ENCODE measurements at places on chromosomes 7 and 10.

DNA sequence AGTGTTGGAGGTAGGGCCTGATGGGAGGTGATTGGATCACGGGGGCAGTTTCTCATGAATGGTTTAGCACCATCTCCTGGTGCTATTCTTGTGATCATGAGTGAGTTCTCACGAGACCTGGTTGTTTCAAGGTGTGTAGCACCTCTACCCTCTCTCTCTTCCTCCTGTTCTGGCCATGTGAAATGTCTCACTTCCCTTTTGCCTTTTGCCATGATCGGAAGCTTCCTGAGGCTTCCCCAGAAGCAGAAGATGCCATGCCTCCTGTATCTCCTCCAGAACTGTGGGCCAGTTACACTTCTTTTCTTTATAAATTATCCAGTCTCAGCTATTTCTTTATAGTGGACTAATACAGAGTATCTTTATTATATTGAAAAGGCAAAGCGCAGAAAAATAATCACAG is 90.1 kb downstream of the FAM171A1 start:
- DNase-seq = no peak

DNA sequence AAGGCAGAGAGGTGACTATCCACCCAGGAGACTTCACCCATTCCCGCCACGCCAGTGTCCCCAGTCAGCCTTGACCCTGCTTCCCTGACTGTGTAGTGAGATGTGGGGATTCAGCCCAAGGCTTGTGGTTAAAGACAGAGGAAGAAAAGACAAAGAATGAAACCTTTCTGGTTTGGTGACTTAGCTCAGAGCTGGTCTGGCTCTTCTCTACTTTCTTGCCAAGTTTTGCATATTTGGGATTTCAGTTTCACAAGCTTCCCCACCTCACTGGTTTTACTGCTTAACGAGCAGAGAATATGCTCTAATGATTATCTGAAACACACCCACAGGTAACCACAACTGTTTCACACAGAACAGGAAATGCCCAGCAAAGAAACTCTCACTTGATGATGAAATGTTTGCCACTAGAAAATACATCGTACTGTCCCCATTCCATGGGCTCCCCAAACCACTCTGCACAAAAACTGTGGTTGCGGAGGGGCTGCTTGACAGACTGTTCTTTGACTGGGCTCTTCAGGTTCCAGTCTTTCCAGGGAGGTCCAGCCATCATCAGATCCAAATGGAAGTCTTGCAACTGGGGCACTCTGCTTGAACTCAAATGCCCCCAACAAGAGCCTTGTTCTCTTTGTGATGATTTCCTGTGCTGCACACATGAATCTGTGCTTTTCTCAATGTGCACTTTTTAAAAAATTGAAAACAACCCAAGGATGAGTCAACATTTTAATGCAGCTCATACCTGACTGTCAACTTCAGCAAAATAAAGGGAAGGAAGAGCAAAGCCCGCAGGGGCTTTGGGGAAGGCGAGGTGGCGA is 95.5 kb downstream of the CTBP2 start:
- no peak for DNase-seq

DNA sequence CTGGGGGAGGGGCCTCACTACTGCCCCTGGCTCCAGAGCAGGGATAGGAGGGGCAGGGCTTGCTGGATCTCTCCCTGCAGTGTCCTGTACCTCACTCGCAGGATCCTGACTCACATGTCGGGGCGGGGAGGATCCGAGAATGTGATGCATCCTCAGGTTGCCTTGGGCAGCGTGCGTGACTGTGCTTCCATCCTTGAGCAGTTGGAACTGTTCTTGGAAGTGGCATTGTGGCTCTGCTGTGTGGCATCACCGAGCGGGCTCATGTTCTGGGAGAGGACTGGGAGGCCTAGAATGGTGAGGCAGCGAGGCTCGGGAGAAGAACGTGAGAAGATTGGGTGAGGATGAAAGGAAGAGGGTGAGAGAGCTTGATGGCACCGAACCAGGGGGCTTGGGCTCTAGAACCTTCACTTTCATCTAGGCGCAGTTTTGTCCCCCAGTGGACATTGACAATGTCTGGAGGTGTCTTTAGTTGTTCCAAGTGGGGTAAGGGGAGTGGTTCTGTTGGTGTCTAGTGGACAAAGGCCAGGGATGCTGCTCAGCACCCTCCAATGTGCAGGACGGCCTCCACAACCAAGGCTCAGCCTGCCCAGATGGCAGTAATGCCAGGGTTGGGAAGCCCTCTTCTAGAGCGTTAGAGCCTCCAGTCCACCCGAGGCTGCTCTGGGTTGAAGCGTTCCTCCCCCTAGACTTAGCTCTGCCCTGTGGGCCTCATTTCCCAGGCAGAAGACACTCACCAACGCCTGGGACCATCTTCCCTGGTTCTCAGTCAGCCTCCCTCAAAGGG is 8.4 kb downstream of the RARRES2 start:
- DNase-seq = no peak

GRCh38 chr7:50310956-50311355 is 6.4 kb downstream of the IKZF1 start:
- DNase-seq = no peak

DNA sequence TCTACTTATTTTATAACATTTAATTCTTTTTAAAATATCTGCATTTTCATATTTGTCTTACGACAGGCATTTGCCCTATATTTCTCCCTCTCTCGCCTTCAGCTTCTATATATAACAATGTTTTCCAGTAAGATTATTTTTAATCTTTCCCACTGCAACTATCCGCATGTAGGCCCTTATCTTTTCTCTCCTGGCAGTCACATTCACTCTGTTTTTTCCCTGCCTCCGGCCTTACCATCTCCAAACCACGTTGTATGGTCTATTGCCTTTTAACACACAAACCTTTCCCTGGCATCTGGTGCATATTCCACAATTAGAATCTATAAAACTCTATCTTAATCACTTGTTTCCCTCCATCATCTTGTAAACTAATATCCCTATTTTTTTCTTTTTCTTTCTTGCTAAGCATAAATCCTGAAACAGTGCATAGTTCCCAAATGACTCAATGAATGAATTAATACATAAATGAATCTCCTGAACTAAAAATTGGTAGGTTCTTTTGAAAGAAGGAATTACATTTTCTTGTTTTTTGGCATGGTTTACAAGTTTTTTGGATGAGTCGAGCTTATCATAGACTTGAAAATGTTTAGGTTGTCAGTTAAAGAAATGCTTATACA is 173.2 kb downstream of the SEMA3A start:
- DNase-seq = no peak

DNA sequence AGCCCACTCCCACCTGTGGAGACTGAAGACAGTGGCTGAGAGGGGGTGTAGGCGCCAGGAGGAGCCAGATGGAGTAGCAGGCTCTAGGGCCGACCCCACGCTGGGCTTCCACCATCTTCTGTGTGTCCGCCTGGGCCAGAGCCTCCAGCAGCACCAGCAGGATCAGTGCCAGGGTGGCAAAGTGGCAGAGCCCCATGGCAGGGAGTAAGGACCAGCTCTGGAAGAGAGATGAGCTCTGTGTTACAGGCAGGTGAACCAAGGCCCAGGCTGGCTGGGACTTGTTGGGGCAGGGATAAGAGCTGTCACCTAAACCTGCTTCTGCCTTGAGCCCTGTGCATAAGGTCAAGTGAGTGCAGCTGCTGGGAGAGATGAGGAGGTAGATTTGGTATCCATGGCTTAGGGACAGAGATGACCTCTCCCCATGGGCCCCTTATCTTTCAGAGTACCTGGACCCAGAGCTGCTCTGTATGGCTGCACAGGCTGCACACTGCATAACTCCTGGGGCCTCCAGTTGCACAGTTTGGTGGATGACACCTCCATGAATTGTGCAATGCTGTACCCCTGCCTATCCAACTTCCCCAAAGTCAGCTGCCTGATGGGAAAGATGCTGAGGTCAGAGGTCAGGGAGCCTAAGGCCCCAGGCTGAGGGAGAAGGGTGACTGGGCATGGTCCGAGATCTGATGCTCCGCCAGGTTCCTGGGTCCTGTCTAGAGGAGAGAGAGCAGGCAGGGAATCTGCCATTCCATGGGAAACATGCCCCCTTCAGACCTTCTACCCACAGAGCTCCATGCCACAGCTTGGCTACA is 7.4 kb upstream of the SAMD8 start:
- DNase-seq = no peak

DNA sequence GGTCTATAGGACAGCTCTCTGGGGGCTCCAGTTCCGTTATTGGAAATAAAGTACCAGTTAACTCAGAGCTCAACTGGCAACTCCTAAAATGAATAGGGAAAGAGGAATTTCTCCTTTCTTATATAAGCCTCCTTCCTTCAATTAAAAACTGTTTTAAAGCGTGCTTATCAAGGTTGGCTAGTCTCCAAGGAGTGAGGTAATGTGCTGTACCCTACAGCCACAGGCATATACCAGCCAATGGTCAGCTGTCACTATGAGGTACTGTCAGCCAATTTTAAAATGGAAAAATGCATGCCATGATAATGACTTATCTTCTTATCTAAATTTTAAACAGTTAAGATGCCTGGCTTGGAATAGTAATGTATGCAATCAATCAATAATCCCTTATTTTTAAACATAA is 76.2 kb downstream of the PLCE1 start:
- DNase-seq = no peak

- DNase-seq = no peak
Measured at GRCh38 chr10:17756557-17757217, 4.7 kb downstream of the TMEM236 start.

GRCh38 chr7:12031638-12032037 is 179.5 kb upstream of the TMEM106B start:
- DNase-seq = no peak

DNA sequence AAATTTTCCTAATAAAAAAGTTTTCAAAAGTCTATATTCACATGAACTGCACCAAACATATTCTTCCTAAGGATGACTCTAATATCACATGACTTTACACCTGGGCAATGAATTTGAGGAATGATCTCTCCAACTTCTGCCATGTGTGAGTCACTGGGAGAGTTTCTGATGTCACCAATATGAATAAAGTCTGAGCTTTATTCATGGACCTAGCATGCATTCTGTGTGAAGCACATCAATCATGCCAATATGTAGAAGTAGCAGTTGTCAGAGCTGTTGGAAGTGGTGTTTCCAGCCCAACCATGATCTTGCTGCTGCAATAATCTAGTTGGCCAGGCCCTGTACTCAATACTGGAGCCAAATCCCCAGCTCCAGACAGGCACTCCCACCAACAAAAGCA is 91.7 kb upstream of the IFRD1 start:
- no peak for DNase-seq

GRCh38 chr10:2610946-2611345 is 456.4 kb upstream of the PFKP start:
- DNase-seq = no peak

GRCh38 chr7:131525820-131526219 is 30.6 kb downstream of the PODXL start:
- no peak for DNase-seq

DNA sequence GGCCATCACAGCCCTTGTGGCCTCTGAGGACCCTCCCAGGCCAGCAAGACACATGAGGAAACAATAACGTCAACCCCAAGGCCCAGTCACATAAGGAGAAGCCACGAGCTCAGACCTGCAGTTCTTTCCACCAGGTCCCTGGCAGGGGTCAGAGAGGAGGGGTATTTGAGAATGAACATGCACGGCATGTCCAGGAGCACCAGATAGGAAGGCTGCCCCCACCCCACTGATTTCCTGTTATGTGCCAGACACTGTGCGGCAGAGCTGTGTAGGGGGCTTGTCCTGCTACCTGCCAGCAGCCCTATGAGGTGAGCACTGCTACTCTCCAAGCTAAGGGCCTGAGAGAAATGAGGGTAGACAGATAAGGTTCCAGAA is 40.7 kb upstream of the ZMIZ1 start:
- DNase-seq = no peak

GRCh38 chr10:59375990-59376389 is 13.6 kb upstream of the FAM13C start:
- no peak for DNase-seq

DNA sequence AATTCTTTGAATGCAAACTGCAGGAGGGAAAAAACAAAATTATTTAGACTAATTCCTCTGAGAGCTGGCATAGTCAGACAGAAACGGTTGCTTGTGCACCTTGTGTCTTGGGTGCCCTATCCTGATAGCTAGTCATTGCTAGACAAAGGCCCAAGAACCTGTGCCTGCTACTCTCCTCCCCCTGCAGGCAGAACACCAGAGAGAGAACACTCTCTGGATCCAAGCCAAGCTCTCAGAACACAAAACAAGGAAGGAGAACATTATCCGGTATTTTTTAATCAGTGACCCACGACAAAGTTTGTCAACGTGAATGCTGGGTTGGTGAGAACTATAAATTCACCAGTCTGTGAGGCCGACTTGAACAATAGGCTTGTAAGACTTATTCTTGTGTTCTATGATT is 18.8 kb upstream of the PPP1R9A start:
- no peak for DNase-seq

- peak; percentile 7 for DNase-seq
Measured at GRCh38 chr7:28957064-28957750, 923 bp downstream of the TRIL start.

DNA sequence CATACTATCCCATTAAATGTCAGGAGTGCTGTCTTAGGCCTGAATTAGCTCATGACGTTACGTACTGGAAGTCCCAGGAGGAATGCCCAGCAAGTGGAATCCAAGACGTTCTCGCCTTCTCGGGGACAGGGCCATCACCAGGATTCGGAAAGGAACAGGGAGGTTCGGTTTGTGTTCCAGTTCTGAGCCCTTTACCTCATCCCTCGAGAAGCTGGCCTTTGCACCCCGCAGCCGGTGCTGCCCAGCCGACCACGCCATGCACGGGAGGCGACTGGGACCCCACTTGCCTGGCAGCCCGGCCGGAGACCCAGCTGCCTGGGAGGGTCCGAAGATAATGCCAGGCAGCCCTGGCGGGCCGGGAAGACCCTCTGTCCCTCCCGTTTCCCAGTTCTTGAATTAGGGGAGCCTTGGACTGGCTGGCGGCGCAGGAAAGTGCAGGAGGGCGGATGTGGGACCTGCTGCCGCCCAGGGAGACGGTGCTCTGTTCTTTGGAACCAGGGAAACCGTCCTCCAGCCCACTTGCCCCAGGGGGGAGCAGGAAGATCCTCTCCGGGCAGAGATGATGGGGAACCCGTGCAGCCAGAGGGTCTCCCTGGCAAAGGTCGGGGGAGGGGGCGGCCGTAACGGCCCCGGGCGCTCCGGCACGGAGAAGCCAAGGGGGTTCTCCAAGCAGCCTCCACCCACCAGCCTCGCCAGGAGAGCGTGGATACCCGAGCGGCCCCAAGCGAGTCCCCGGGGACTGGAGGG is 671 bp upstream of the CHST3 start:
- DNase-seq = no peak

DNA sequence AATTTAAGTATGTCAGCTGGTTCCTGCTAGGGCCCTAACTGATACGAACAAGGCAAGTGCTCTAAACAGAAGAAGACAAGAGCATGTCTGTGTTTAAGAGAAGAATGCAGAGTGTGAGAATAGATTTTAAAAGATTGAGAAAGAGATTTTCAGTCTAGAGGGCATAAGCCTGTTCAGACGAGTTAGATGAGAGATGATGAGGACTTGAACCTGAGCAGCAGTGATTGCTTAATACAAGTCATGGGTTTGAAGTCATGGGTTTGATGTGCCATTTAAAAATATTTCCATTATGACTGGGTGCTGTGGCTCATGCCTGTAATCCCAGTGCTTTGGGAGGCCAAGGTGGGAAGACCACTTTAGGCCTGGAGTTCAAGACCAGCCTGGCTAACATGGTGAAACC is 108.9 kb upstream of the PLXDC2 start:
- DNase-seq = no peak

All from stimulated activated CD4-positive, alpha-beta T cell treated with anti-CD3 and anti-CD28 coated beads, Interleukin-1b, Interleukin-23, amount 100 ng/mL, for 48 hours (primary cell).